ENCODE measurements at places on chromosomes 3 and 15.

- DNase-seq, result no peak
Observed at GRCh38 chr3:156693166-156693565, 18.8 kb downstream of the TIPARP start.

- no peak for DNase-seq
Observed at GRCh38 chr15:51726302-51727073, 11.0 kb downstream of the LYSMD2 start.

DNA sequence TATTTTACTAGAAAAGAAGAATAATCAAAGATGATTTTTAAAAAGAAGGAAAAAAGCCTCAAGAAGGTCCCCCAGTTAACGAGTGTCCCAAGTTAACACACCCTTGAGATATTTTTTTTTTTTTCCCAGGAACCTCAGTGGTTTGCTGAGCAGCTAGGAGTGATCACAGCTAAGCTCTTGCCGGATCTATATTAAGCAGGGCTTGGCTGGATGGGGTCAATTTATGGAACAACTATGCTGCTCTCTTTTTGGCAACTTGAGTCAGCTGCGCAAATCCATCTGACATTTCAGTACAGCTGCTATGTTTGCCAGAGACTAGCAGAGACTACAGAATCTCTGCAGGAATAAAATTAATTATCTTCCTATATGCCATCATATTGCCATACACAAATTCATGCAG, at the start of gene LMOD3:
Gene LMOD3, minus strand, starts transcription at position 193 of the 400 bp plus-strand sequence. CDS start 209 bp downstream, outside the sequence.
- DNase-seq, result no peak

GRCh38 chr3:42228796-42229195, 37.2 kb downstream of the CCK start:
- no peak for DNase-seq

GRCh38 chr15:35089551-35089950, 4.5 kb upstream of the NANOGP8 start:
- no peak for DNase-seq

- no peak for DNase-seq
Observed at GRCh38 chr15:31160740-31161495, 59.4 kb upstream of the TRPM1 start.

- no peak for DNase-seq
Observed at GRCh38 chr3:169146179-169146665, 517.3 kb downstream of the MECOM start.

DNA sequence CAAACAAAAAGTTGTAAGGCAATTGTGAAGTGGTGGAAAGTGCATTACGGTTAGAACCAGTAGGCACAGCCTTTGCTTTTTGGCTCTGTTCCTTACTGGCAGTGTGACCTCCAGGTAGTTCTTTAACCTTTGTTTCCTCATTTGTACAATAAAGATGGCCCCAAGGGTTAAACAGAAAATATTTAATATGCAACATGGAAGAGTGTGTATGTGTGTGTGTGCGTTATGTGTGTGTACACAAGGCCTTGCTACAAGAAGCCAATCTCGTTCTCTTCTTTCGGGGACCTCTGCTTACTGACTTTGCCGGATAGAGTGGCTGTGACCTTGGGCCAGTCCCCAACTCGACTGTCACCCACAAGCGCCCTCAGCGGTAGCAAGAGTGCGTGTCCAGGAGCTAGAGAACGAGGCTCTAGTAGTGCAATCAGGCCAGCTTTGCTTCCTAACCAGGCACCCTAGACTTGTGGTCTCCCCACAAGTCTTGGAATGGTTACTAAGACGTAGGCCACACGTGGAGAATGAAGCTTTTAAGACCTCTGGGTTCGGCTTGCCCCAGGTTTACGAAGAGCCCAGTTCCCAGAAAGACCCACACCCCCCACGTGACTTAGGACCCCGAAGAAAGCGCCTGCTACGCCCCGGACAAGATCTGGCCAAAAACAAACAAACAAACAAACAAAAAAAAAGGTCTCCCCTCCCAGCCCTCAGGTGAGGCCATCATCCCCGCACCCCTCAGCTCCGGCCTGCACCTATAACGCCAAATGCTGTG, 593 bp downstream of the CIAO2A start:
- no peak for DNase-seq

- no peak for DNase-seq
Observed at GRCh38 chr3:53970661-53971060, 79.0 kb upstream of the SELENOK start.

DNA sequence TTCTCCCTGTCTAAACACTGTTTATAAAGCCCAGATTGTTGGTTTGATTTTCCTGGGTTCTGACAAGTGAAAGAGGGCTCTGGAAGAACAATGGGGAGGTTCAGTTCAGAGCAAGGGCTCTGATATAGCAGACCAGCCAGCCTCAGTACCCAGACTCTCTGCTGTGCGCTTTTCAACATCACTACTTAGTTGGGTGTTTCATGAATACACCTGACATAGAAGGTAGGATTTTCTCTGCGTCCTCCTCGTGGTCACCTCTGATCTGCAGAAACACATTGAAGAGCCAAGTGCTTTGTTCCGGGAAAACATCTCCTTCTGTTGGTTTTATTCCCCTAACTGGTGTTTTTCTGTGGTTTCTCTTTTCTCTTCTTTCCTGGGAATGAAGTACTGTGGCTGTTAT, 99.5 kb downstream of the EPHB1 start:
- DNase-seq, result no peak

GRCh38 chr3:149673393-149673792, 15.6 kb upstream of the WWTR1 start:
- no peak for DNase-seq

DNA sequence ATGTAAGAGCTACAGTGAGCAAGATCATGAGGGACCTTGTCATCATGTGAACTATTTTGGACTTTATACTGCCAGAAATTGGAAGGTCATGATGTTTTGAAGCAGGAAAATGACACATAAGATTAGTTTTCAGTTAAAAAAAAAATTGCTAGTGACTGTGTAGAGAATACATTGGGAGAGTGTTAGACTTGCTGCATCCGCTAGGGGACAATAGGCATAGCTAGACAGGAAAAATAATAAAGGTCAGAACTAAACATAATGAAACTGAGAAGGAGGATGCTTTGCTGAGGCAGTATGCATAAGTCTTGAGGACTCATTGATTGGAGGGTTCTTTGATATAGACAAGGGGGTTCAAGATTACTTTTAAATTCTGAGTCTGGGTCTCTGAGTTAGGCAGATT, 275.8 kb upstream of the KCNH8 start:
- no peak for DNase-seq

DNA sequence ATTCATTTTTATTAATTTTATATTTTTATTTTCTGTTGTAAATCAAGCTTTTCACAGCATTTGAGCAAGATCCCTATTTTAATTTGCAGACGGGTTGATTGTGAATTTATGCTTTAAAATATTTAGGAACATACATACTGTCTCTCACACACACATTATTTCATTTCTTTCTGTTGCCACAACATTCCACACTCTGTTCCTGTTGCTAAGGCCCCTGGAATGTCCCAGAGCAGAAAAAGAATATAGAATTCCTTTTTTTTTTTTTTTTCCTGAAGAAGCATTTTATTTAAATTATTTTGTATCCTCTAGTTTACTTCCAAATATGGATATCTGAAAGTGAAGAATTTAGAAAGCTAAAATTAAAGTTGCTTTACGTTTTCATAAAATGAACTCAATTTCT, 36.8 kb upstream of the SCAANT1 start:
- no peak for DNase-seq

DNA sequence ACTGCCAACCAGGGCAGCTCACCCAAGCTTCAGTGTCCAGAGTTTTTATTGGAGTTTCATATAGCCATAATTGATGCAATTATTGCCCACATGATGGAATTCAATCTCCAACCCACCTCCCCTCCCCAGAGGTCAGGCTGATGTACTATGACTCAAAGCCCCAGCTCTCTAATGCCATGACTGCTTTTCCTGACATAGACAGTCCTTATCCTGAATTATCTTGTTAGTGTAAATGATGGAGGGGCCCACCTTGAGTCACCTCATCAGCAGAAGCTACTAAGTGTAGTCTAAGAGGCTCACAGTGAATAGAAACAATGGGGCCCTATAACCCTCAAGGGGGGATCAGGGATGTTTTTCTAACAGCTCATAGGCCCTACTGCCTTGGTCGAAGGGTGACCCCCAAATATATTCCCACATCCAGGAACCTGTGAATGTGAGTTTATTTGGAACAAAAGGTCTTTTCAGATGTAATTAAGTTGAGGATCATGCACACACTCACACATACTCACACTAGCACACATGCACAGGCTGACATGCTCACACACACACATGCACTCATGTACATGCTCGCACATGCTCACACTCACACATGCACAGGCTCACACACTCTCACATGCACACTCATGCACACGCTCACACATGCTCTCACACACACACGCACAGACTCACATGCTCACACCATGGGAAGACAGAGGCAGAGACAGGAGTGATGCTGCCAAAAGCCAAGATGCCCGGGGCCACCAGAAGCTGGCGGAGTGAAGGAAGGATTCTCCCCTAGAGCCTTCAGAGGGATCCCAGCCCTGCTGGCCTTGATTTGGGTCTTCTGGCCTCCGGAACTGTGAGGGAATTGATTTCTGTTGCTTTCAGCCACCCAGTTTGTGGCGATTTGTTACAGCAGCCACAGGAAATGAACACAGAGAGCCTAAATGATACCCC, 131.2 kb upstream of the SMAD3 start:
- no peak for DNase-seq

DNA sequence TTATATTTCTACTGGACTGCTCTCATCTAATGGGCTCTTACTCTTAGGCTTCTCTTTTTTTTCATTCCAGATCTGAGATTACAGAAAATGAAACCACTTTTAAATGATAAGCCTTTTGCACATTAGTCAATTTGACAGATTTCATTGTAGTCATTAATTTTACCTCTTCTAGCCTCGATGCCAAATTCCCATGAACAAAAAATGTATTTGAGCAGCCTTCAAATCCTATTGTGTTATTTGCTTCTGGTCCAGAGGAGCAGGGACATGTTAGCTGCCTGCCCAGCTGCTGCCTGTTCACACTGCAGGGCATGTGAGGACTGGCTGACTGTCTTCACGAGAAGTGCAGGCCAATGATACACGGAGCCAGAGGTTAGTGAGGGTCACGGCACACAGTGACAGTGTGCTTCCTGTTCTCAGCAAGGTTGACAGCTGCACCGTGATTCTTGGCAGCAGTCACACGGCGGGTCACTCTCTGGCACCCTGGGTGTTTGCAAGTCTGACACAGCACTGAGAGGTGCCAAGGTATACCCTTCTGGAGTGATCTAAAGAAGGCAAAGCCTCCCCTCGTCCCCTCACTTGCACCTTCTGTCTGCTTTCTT, 40.8 kb downstream of the KAT2B start:
- DNase-seq, result peak; percentile 2

DNA sequence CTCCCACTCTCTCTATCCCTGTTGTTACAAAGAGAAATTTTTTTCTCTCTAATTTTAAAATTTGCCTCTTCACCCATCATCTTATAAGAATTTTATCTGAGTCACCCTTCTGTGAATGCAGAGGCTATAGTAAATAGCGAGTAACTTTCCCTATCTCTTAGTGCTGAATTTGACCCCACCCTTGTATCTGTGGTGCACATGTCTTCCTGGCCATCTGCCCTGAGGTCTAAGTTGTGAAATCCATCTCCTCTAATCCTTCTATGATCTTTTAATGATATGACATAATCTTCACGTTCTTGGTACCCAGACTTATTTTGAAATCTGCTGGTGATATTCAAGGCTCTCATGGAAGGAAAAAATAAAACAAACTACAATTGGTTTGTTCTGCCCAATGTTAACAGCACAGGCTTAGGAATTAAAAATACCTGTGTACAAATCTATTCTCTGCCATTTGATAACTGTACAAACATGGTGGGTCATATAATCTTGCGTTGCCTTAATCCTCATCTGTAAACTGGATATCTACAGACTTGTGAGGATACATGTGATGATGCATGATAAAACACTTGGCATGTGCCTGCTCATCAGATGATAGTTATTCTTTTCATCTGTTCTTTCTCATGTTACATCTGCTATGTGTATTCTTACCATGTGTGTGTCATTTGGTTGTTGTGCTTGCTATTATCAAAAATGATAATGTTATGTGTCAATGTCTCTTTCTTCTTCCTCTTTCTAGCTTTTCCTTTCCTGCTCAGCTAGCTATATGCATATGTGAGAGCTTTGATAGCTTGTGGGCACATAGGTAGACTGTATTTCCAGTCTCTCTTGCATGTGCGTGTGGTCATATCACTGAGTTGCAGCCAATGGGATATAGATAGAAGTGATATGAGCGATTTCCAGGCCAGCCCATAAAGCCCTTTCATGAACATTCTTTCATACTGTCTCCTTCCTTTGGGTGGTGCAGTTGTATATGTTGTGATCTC, 13.7 kb upstream of the CCR3 start:
- DNase-seq, result no peak

DNA sequence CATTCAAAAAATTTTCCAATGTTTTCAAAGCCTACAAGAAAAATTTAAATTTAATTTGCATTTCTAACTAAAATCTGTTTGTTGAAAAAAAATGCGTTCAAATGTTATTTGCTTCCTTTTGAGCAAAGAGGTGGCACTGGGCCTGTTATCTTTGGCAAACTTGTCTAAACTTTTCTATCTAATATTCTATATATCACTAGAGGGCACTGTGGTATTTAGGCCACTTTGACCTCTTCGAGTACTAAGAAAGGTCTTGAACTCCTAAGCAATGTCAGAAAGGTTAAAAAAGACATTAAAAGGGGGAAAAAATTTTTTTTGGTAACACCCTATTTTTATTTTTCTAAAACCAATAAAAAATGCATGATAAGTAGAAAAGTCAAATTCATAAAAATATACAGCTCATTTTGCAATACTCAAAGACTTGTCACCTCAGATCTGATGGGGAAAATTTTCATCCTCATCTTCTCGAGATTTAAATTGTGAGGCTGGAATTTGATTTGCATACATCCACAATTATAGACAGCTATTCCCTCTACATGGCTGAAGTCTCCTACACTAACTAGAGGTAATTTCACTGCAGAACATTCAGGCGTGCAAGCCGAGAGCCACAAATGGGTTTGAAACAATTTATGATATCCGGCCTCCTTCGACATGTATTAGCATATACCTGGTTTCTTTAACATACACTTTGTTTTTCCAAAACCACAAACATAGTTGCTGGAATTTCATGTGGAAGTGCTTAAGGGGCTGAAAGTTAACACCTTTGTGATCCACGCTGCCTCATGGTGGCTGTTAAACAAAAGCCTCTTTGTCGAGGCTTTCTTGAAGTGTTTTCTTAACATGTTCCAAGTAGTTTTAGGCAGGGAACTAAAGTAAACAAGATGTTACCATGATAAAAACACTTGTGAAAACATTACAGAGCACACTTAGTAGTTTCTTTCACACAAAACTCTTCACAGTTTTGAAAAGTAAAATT, 576.4 kb downstream of the FOXP1 start:
- no peak for DNase-seq

DNA sequence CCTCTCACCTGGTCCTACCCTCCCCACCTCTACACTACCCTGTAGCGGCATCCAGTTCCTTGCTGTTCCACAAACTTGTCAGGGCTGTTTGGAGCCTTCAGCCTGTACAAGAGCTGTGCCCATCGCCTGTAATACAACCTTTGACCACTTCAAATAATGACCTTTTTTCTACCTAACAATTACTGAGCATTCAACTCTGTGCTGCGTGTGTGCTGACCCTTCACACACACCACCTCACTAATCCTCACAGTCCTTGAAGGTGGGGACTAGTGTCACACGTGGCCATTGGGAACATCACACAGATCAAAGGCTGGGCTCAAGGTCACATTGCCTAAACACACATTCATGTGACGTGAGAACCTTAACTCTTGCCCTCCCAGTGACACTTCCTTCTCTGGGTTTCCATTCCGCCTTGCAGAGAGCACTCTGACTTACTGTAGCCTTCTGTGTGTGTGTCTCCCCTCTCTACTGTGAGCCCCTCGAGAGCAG, 3.1 kb downstream of the C3orf20 start:
- DNase-seq, result no peak

- no peak for DNase-seq
Observed at GRCh38 chr15:82900511-82901060, 51.9 kb downstream of the HOMER2 start.
